ENCODE measurements at places on chromosomes 16 and 17. TPM values are rescaled to one million over a fixed set of nuclear protein-coding genes. Genes with fewer than 3 reads are reported as not detected.

Gene C17orf78
- not detected for total RNA-seq

GRCh38 chr17:82149401-82150099 is 51.5 kb upstream of the FASN start:
- DNase-seq: no peak

GRCh38 chr17:17183744-17184143 is 22.4 kb downstream of the PLD6 start:
- DNase-seq: no peak

Gene CEMP1
- total RNA-seq: not detected

- no peak for DNase-seq
These were observed 124.0 kb downstream of the GP2 start for GRCh38 chr16:20203272-20203671.

Gene SLC5A11
- not detected for total RNA-seq

DNA sequence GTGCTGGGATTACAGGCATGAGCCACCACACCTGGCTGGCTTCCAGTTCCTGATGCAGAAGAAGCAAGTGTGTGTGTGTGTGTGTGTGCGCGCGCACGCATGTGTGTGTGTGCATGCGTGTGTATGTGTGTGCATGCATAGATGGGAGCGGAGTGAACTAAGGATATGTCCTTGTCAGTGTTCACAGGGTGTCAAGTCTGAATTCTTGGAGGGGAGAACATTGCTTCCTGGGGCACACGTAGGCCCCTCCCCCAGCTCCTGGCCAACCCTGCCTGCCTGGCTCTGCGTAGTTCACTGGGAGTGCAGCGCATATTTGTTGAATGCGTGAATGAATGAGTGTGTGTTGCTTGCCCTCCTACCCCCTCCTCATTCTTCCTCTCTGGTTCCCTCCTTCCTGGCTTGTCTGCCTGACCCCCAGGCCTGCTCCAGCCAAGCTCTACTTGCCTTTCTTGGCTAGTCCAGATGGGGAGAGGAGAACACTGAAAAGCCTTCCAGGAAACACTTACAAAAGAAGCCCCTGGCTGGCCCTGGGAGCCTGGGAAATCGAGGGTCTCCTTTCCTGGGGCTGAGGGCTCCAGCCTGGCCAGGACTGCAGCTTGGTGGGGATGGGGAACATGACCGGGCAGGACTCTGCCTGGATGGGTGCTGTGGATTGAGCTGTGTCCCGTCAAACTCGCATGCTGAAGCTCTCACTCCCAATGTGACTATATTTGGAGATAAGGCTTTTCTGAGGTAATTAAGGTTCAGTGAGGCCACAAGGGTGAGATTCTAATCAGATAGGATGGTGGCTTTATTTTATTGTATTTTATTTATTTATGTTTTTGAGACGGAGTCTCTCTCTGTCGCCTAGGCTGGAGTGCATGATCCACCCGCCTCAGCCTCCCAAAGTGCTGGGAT is 27.9 kb downstream of the IGFBP4 start:
- DNase-seq: no peak

Gene ITGAD
- total RNA-seq: not detected

Gene AATK
- not detected for total RNA-seq

Gene TEKT1
- total RNA-seq: not detected

Gene CDC27
- total RNA-seq: 102 TPM

GRCh38 chr17:17386094-17386800 is 83.1 kb downstream of the NT5M start:
- no peak for DNase-seq
